ENCODE measurements at places on chromosomes 7 and 10.

DNA sequence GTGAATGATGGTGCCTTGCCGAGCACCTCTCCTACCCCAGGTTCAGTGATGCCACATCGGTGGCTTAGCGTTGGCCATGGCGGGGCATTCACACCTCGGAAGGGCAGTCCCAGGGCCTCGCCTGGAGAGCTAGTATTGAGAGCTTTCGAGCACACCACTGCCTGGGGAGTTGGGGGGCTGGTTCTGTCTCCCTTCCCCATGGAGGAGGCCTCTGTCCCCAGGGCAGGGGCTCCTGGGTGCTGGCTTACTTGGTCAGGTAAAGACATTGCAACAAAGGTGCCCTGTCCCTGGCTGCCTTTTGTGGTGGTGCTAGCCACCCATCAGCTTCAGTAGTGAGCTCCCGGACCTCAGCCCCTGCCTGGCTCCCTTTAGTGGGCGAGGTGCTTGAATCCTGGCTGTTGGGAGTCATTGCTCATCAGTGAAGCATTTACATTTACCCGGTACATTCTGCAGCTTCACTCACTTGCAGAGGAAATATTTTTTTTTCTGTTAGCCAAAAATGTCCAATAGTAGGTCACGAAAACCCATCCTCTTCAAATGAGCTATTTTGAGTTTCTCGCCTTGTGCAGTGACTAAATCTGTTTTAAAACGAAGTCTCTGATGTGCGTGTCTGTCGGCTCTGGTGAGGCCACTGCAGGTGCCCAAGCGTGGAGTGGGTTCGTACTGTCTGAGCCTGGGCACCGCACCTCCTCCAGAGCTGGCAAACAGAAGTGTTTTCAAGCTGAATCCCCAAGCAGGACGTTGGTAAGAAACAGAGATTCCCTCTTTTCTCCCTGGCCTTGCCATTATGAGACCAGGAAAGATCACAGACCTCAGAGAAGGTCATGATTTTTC is 95.5 kb downstream of the INPP5A start:
- no peaks in the 10 kb centered on the region for H3K36me3 ChIP-seq
- no peak for DNase-seq
- H3K27ac ChIP-seq: peak overlapping the region; percentile 95
- H3K27me3 ChIP-seq: no peaks in the 10 kb centered on the region
- H3K4me1 ChIP-seq: peaks cover 88% of the 10 kb centered on the region

DNA sequence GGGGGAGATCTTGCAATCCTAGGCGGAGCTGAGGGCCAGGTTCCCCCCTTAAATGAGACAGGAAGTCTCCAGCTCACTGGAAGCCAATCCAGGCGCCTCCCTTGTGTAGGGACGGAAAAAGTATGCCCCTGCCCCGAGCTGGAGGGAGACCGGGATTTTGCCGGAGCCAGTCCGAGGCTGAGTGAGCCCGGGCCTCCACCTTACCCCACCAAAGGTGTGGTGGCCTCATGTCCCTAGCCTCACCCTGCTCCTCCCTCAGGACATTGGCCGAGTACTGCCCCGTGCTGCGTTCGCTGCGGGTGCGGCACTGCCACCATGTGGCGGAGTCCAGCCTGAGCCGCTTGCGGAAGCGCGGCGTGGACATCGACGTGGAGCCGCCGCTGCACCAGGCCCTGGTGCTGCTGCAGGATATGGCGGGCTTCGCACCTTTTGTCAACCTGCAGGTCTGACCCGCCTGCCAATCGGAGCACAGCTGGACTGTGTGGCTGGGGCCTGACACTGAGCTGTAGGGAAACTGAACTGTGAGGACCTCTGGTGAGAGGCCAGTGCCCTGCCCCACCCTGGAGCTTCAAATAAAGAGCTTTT is 2.0 kb downstream of the FBXL15 start:
- peak overlapping the region; percentile 85 for H3K27ac ChIP-seq
- H3K36me3 ChIP-seq: peaks cover 8% of the 10 kb centered on the region
- H3K27me3 ChIP-seq: no peaks in the 10 kb centered on the region
- peak overlapping the region; percentile 94 for H3K4me3 ChIP-seq

DNA sequence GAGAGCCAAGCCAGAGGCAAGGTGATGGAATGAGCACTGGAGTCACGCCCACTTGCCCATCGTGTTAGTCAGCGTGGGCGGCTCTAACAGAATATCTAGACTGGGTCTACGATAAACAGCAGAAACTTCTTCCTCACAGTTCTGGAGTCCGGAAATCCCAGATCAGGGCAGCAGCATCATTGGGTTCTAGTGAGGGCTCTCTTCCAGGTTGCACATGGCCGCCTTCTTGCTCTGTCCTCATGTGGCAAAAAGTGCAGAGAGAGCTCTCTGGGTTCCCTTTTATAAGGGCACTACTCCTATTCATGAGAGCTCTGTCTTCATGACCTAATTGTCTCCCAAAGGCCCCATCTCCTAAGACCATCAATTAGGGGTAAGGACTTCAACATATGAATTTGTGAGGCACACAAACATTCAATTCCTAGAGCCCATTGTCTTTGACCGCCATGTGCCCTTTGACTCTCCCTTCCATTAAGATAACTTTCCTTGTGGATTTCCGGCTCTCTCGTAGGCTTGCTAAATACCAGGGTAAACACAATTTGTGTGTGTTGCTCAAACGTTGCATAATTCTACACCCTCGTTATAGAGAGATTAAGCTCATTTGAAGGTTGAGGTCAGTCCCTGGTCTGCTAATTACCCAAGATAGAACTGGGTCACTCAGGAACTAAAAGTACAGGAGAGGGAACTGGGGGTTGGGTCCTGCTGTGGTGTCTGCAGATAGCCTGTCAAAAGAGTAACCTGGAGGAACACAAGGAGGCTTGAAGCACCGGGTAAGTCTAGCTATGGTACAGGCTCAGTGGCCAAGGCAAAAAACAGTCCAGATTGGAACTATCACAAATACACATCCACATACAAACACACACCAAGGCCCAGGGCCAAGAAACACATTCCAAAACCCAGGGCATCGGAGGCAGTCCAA is 28.7 kb upstream of the USP6NL start:
- no peak for DNase-seq
- H3K27ac ChIP-seq: no peak overlapping the region
- no peaks in the 10 kb centered on the region for H3K27me3 ChIP-seq
- H3K36me3 ChIP-seq: no peaks in the 10 kb centered on the region

- H3K4me3 ChIP-seq: no peak overlapping the region
- H3K4me1 ChIP-seq: no peaks in the 10 kb centered on the region
- no peaks in the 10 kb centered on the region for H3K36me3 ChIP-seq
Observed at GRCh38 chr7:52410032-52410431, 625.4 kb upstream of the POM121L12 start.

DNA sequence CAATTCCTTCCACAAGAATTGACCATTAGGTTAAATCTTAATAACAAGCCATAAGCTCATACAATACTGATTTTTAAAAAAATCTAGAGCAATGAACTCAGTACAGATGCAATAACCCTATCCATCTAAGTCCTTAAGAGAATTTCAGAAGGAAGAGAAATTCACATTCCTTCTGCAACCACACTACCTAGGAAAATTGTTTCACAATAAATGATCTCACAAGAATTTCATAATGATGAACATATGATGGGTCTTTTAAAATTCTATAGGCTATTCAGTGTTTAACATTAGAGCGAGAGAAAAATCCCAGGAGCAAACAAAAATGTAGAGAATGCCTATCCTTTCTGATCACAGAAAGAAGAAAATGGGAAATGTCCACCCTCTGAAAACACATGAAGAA is 70.0 kb upstream of the MAGI2 start:
- no peaks in the 10 kb centered on the region for H3K27me3 ChIP-seq
- H3K27ac ChIP-seq: no peak overlapping the region
- no peaks in the 10 kb centered on the region for H3K4me1 ChIP-seq

GRCh38 chr7:88694207-88694606 is 65.3 kb upstream of the ZNF804B start:
- H3K4me1 ChIP-seq: no peaks in the 10 kb centered on the region
- no peak for DNase-seq
- H3K27ac ChIP-seq: no peak overlapping the region
- no peaks in the 10 kb centered on the region for H3K36me3 ChIP-seq
- no peak overlapping the region for H3K4me3 ChIP-seq

DNA sequence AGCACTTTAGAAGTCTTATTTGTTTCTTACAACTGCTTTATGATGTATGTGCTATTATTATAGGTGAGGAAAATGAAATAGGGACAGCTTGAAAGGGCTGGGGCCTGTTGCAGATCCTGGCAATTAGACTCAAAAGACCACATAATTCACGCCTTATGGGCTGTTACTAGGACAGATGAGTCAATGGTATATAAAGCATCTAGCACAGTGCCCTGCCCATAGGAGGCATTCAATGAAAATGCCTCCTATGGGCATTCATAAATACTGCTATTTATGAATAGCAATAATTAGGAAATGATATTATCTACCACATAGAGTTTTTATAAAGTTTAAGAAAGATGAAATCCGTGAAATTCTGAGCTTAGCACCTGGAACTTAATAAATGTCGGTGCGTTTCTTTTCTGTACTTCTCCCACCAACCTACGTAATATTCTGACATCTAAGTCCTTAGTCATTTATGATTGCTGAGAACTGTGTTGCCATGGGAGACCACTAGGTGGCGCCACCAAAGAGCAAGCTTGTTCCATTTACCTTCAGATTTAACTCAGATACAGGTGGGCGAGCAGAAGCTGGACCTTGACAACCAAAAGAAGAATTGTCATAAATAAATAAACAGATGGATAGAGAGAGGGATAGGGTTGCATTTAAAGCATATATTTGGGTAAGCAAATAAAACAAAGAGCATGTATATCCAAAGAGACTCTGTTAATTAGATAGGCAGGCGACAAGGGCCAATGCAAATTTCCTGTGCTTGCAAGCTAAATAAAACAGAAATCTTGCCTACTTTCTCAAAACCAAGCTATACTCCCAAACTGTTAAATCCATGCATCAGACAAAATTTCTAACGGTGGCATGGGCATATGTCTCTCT is 699.9 kb downstream of the INHBA start:
- no peaks in the 10 kb centered on the region for H3K36me3 ChIP-seq
- H3K27ac ChIP-seq: no peak overlapping the region
- H3K4me1 ChIP-seq: no peaks in the 10 kb centered on the region
- H3K27me3 ChIP-seq: no peaks in the 10 kb centered on the region
- no peak for DNase-seq

- DNase-seq: no peak
- H3K36me3 ChIP-seq: no peaks in the 10 kb centered on the region
- H3K4me3 ChIP-seq: no peak overlapping the region
- H3K4me1 ChIP-seq: no peaks in the 10 kb centered on the region
- H3K27ac ChIP-seq: no peak overlapping the region
- H3K27me3 ChIP-seq: no peaks in the 10 kb centered on the region
Observed at GRCh38 chr7:7673240-7673550, 32.6 kb downstream of the UMAD1 start.

- H3K27me3 ChIP-seq: no peaks in the 10 kb centered on the region
- no peak overlapping the region for H3K4me3 ChIP-seq
- DNase-seq: no peak
- H3K27ac ChIP-seq: no peak overlapping the region
Observed at GRCh38 chr10:65123120-65123519, 1601.9 kb downstream of the REEP3 start.

- H3K4me1 ChIP-seq: peaks cover 23% of the 10 kb centered on the region
- H3K27me3 ChIP-seq: no peaks in the 10 kb centered on the region
- H3K27ac ChIP-seq: no peak overlapping the region
- H3K36me3 ChIP-seq: peaks cover 6% of the 10 kb centered on the region
- H3K4me3 ChIP-seq: no peak overlapping the region
Observed at GRCh38 chr10:50514995-50515394, 108.8 kb downstream of the SGMS1 start.

- H3K4me1 ChIP-seq: no peaks in the 10 kb centered on the region
- H3K27me3 ChIP-seq: no peaks in the 10 kb centered on the region
- no peak overlapping the region for H3K27ac ChIP-seq
- no peak for DNase-seq
- no peaks in the 10 kb centered on the region for H3K36me3 ChIP-seq
Observed at GRCh38 chr7:116166156-116166555, 44.2 kb upstream of the TES start.

GRCh38 chr7:63114371-63114985 is 884.2 kb upstream of the ZNF722 start:
- no peak overlapping the region for H3K4me3 ChIP-seq
- H3K27ac ChIP-seq: no peak overlapping the region
- no peaks in the 10 kb centered on the region for H3K27me3 ChIP-seq
- no peaks in the 10 kb centered on the region for H3K36me3 ChIP-seq
